NCI-H69 (cell line): ENCODE measurements at places on chromosomes 16 and 17.

- DNase-seq, result no peak
Measured at GRCh38 chr17:35655303-35655702, 68.2 kb downstream of the AP2B1 start.

- DNase-seq, result no peak
Measured at GRCh38 chr16:539901-540530, 12.5 kb downstream of the CAPN15 start.

- peak; percentile 91 for DNase-seq
Measured at GRCh38 chr16:82782715-82783251, 156.0 kb downstream of the CDH13 start.

- no peak for DNase-seq
Measured at GRCh38 chr16:79434092-79434491, 166.4 kb downstream of the MAF start.

- DNase-seq, result peak; percentile 68
Measured at GRCh38 chr17:47188271-47188875, 722 bp downstream of the CDC27 start.

GRCh38 chr16:53614346-53614745 lies 89.3 kb downstream of the RPGRIP1L start:
- DNase-seq, result no peak

- peak; percentile 72 for DNase-seq
Measured at GRCh38 chr16:89330177-89330856, 112.8 kb downstream of the ZNF778 start.

DNA sequence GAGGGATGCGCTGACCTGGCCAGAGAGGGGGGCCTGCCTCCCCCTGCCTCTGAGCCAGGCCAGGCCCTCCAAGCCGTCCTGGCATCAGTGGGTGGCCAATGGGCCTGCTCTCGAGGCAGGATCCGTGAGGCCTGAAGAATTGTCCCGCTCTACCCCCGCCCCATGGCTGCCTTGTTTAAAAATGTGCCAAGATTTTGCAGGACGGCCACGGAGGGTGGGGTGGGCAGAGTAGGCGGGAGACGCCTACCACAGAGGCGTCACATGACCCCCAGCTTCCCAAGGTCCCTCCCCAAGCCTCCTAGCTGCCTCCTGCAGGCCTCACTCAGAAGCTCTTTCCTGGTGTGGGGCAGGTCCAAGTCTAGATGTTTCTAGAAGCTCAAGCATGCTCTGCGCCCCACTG lies 69.5 kb downstream of the ENGASE start:
- DNase-seq, result no peak

DNA sequence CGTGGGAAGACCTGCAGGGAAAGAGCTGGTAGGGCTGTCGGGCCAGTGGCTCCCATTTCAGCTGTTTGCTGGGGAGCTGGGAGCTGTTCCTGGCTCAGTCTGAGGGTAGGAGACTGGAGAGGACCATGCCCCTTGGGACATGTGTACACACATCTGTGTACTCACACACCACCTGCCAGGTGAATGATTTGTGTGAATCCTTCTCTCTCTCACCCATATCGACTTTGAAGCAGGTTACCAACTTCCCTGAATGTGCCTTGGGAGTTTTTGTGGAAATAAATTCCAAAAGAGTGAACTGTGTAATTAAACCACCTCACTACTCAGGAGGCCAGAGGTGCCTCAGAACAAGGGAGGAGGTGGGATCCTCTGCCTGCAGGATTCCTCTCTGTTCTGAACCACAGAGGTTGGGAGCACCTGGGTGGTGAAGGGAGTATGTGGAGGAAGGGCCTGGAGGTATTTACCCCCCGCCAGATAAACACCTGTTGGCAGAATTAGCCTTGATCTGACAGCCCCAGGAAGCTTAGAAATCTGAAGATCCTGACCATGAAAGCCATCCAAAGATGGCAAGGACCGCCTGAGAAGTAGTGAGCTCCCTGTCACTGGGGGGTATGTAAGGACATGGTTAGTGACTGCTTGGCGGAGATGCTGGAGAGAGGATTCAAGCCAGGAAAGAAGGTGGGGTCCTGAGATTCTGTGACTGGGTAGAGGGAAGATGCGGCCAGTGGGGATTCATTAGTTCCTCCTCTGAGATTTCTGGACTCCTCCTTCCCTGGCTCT lies 3.3 kb downstream of the ABCC3 start:
- DNase-seq, result peak; percentile 78

- DNase-seq, result no peak
Measured at GRCh38 chr16:820748-821147, 20.2 kb upstream of the GNG13 start.

DNA sequence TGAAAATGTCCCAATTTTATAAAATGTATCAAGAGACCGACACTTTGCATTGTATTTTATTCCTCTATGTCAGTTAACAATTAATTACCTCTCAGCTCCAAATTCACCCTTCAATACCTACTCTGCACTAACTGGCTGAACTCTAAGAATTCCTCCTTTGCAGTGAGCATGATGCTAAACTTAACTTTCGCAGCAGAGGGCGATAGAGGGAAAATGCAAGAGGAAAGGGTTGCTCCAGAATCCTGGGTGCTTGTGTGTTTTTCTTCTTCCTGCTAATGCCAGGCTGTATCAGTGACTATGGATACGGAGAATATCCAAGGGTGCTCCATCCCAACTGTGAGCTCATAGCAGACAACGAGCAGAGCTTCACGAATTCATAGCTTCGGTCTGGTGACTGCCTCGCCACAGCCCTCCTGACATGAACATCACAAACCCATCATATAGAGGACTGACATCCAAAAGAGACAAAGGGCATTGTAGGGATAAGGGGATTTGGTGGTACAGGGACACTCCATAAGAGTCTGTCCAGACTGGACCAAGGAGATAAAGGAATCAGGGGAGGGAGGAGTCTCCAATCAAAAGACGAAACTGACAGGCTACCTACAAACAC lies 172.9 kb downstream of the STX8 start:
- DNase-seq, result peak; percentile 30

DNA sequence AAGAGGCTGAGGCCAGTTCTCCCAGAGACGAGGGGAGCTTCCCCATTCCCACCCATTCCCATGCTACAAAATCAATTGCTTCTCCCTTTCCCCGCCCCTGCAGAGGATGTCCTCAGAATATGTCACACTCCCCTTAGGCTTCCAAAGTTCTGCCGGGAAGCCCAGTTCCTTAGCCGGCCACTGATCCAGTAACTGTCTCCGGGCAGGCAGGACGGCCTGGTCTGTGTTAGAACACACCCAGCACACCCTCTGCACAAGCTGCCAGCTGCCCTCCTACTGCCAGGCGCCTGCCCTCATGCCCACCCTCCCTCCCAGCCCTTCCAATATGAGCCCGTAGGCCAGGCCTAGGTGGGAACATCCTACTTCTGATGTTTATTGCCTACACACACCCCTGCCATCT lies 31.1 kb downstream of the SGSM2 start:
- no peak for DNase-seq

DNA sequence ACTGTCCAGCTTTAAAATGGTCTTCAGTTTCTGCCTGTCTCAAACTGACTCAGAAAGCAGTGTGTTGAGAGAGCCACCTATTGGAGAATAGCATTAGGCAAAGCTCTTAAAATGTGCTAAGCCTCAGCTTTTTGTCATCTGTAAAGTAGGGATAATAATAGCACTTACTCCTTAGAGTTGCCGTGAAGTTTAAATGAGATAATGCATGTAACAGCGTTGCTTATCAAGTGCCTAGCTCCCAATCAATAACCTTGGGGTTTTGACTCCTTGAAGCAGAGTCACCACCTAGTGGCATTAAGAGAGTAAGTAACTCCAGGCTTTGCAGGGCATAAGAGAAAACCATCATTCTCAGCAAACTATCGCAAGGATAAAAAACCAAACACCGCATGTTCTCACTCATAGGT lies 163.3 kb downstream of the HS3ST2 start:
- peak; percentile 25 for DNase-seq

DNA sequence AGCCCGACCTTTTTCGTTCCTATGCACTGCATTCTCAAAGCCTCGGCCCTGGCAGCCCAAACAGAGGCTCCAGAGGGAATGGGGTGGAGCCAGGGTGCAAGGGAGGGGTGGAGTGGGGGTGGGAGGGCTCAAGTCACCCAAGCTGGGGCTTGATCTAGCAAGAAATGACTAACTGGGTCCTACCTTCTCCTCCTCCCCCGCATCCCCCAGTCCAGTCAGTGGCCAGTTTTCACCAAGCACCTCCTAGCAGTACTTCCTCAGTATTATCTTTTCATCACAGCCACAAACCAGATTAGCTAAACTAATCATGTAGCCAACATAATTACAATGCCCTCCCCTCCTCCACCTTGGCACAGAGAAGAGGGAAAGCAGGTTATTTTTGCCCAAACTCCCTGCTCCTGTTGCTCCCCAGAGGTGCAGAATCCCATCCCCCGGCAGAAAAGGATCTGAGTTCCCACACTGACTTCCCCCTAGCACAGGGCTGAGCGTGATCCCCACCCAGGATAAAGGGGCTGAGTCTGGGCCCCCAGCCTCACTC lies 2.2 kb downstream of the JUP start:
- no peak for DNase-seq

DNA sequence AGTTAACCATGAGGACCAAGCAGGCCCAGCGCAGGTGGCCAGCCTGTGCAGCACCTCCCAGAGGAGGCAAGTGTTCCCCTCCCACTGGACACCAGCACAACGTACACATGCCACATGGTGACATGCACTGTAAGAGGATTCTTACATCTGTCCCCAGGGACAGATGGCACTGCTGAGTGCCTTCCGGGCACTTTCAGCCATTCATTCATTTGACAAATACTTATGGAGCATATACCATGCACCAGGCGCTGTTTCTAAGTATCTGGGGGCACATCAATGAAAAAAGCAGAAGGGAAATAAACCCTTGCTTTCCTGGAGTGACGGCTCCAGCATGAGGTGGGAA lies 79.6 kb downstream of the GAS7 start:
- DNase-seq, result no peak
